Left lung (tissue), 14 donors: ENCODE measurements at places on chromosomes 11 and 22. TPM values are rescaled to one million over a fixed set of nuclear protein-coding genes. Genes with fewer than 3 reads are reported as not detected.

DNA sequence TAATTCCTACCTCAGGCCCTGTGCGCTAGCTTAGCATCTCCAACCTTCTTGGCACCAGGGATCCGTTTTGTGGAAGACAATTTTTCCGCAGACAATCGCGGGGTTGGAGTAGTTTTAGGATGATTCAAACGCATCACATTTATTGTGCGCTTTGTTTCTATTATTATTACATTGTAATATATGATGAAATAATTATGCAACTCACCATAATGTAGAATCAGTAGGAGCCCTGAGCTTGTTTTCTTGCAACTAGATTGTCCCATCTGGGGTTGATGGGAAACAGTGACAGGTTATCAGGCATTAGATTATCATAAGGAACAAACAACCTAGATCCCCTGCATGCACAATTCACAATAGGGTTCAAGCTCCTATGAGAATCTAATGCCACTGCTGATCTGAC is 52.3 kb downstream of the AMOTL1 start:
- no peak for DNase-seq
- H3K27me3 ChIP-seq = no peaks in the 10 kb centered on the region
- H3K27ac ChIP-seq = no peak overlapping the region
- no peak overlapping the region for H3K4me3 ChIP-seq
- peaks cover 28% of the 10 kb centered on the region for H3K36me3 ChIP-seq

Gene TMEM191C
- polyA plus RNA-seq = 1.7 TPM

- H3K4me1 ChIP-seq = no peaks in the 10 kb centered on the region
- H3K27ac ChIP-seq = no peak overlapping the region
- DNase-seq = no peak
- H3K27me3 ChIP-seq = no peaks in the 10 kb centered on the region
- no peaks in the 10 kb centered on the region for H3K36me3 ChIP-seq
Observed at GRCh38 chr11:131546218-131546895, 175.9 kb downstream of the NTM start.

Gene DNAJC4
- 70.3 TPM for polyA plus RNA-seq

Gene SMTNL1
- 0.13 TPM for polyA plus RNA-seq

Gene HBB
- 967 TPM for polyA plus RNA-seq

Gene GUCY1A2
- 24.8 TPM for polyA plus RNA-seq

Gene TESMIN
- 12.5 TPM for polyA plus RNA-seq

DNA sequence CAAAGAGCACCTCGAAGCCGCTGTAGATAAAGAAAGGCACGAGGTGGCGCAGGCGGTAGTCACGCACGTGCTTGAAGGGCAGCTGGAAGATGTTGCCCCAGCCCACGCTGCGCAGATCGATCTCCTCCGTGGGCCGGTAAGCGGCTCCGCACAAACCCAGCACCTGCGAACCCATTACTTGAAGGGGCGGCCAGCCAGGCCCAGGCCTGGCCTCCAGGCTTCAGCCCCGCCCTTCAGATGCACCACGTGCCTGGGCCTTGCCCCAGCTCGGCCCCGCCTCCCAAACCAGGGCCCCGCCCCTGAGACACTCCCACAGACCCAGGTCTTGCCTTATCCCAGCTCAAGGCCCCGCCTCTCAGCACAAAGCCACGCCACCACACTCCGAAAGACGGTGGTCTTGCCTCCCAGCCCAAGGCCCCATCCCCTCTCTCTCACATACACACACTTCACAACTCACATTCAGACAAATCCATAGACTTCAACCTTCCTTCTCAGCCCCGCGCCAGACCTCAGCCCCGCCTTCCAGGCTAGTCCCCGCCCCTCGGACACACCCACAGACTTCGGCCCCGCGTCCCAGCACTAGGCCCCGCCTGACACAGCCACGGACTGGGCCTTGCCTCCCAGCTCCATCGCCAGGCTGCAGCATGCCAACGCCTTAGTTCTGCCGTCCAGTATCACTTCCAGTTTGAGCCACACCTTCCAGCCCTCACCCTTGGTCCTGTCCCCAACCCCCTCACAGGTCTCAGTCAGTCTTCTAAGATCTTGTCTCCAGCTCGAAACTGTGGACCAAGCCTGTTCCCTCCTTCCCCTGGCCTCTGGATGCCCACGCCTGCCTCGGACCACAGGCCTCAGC is 7.0 kb downstream of the UNC93B1 start:
- no peak overlapping the region for H3K4me3 ChIP-seq
- H3K36me3 ChIP-seq = no peaks in the 10 kb centered on the region
- DNase-seq = peak; percentile 80
- H3K27me3 ChIP-seq = no peaks in the 10 kb centered on the region
- H3K27ac ChIP-seq = no peak overlapping the region

Gene KCNJ1
- polyA plus RNA-seq = 0.09 TPM

Gene BIK
- 1.4 TPM for polyA plus RNA-seq

DNA sequence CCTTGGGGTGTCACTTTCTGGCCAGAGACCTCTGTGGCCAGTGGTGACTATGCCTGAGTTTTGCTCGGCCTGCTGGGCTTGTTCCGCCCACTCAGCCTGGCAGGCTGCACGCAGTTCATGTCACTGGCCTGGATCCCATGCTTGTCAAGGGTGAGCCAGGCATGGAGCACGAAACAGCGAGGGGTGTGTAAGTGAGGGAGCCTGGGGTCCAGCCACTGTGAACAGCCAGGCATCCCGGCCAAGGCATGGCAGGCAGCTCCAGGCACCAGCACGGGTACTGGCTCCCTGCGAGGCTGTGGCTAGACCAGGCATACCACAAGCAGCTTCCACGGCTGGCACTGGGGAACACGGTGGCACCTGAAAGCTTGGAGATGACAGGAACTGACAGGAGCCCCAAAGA is 214.3 kb downstream of the LRRC4C start:
- no peaks in the 10 kb centered on the region for H3K4me1 ChIP-seq
- DNase-seq = no peak
- H3K27me3 ChIP-seq = no peaks in the 10 kb centered on the region
- H3K4me3 ChIP-seq = no peak overlapping the region

GRCh38 chr22:39543095-39543494 is 10.5 kb upstream of the RPS19BP1 start:
- H3K27me3 ChIP-seq = no peaks in the 10 kb centered on the region
- H3K36me3 ChIP-seq = no peaks in the 10 kb centered on the region
- no peak for DNase-seq
- H3K4me1 ChIP-seq = no peaks in the 10 kb centered on the region
- H3K4me3 ChIP-seq = no peak overlapping the region

DNA sequence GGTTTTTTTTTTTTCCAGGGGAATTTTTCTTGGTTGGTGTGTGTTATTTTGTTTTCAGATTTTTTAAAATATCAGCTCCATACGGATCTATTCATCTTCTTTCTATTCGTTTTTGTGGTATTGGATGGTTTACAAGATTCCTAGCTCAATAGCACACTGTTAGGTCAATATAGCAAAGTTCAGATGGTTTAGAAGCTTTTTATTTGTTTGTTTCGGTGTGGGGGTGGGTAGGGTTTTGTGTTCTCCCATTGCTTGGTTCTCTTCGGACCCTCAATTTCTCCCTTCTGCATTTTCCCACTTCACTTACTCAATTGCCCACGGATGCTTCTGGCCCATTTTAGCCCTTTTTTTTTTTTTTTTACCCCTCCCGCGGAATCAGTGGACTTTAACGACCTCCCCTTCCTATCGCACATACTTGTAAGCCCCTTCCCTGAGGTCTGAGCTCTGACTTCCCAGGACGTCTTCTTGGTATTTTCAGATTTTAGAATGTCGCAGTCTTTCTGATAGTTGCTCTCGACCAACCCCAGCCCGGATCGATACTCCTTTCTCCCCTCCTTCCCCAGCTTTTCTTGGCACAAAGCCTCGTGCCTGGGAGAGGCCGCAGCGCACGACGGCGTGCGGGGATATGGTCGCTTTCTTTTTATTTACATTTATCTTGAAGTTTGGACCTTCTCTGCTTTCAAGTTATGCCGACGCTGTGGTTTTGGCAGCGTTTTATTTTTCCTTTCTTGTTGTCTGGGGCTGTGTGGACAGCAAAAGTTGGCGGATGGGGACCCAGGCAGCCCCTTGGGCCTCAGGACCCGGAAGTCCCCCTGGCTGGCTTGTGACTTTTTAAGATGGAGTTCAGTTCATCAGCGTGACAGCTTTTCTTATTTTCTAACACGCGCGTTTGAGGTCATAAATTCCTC is 4.4 kb upstream of the SPDYC start:
- no peaks in the 10 kb centered on the region for H3K27me3 ChIP-seq
- H3K4me1 ChIP-seq = no peaks in the 10 kb centered on the region
- peak; percentile 66 for DNase-seq
- no peak overlapping the region for H3K27ac ChIP-seq
- no peak overlapping the region for H3K4me3 ChIP-seq
- H3K36me3 ChIP-seq = no peaks in the 10 kb centered on the region

Gene SIK3
- polyA plus RNA-seq = 34.5 TPM

DNA sequence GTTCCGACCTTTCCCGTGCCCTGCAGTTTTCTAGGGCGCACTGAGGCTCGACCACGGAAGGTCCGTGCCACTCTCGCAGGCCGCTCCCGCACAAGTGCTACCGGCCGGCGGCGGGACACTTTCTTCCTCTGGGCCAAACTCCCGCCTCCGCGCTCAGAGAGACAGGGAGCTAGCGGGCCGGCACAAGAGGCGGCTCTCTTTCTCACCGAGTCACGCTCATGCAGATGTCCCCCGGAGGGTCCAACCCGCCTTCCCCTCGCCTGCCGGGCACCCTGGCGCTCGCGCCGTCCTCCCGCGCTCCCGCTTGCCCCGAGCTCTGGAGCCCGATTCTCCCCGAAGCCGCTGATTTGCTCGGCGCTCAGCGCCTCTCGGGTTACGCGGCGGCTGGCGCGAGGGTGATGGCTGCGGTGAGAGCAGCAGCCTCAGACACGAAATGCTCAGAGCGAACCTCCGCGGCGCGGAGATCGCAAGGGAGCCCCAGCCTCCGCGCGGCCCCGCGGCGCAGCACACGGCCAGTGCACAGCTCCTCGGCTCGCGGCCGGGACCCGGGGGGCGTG is 1.0 kb downstream of the LMO1 start:
- no peaks in the 10 kb centered on the region for H3K36me3 ChIP-seq
- peaks cover 96% of the 10 kb centered on the region for H3K27me3 ChIP-seq

DNA sequence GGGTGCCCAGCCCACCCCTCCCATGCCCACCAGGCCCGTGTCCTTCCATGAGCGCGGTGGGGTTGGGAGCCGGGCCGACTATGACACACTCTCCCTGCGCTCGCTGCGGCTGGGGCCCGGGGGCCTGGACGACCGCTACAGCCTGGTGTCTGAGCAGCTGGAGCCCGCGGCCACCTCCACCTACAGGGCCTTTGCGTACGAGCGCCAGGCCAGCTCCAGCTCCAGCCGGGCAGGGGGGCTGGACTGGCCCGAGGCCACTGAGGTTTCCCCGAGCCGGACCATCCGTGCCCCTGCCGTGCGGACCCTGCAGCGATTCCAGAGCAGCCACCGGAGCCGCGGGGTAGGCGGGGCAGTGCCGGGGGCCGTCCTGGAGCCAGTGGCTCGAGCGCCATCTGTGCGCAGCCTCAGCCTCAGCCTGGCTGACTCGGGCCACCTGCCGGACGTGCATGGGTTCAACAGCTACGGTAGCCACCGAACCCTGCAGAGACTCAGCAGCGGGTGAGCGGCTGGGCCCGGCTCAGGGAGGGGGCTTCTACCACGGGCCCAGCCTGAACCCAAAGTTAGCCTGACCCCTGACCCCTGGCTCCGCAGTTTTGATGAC is 3.0 kb downstream of the PKP3 start:
- H3K4me3 ChIP-seq = peak overlapping the region; percentile 17
- DNase-seq = no peak
- no peak overlapping the region for H3K27ac ChIP-seq

- H3K27ac ChIP-seq = no peak overlapping the region
- H3K36me3 ChIP-seq = no peaks in the 10 kb centered on the region
- no peak overlapping the region for H3K4me3 ChIP-seq
- H3K4me1 ChIP-seq = no peaks in the 10 kb centered on the region
Observed at GRCh38 chr11:20275987-20276965, 87.2 kb upstream of the HTATIP2 start.

- H3K27me3 ChIP-seq = no peaks in the 10 kb centered on the region
- H3K4me1 ChIP-seq = no peaks in the 10 kb centered on the region
- no peak overlapping the region for H3K27ac ChIP-seq
Observed at GRCh38 chr11:83125577-83125976, 31.4 kb upstream of the PCF11 start.
